ENCODE measurements at places on chromosomes 1 and 21.

- DNase-seq: no peak
These were observed 409.3 kb downstream of the PRDM2 start for GRCh38 chr1:14109276-14109635.

- peak; percentile 80 for DNase-seq
These were observed 33.1 kb upstream of the C1orf146 start for GRCh38 chr1:92184632-92185031.

DNA sequence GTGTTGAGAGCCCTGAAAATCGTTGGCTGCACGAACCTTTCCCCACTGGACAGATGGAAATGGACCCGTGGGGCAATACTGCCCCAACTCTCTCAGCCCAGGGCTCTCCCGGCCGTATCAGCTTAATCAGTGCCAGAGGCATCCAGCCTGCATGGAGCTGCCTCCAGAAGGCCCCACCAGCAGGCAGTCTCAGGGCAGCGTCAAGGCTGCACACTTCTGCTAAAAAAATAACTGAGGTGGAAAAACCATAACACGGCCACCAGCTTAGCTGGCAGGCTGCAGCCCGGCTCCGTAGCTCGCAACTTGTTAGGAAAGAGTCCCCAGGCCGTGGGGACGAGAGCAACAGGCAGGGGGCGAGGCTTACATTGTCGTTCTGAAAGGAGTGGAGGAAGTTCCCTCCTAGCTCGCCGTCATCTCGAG, 27.9 kb downstream of the MRPL37 start:
- no peak for DNase-seq

DNA sequence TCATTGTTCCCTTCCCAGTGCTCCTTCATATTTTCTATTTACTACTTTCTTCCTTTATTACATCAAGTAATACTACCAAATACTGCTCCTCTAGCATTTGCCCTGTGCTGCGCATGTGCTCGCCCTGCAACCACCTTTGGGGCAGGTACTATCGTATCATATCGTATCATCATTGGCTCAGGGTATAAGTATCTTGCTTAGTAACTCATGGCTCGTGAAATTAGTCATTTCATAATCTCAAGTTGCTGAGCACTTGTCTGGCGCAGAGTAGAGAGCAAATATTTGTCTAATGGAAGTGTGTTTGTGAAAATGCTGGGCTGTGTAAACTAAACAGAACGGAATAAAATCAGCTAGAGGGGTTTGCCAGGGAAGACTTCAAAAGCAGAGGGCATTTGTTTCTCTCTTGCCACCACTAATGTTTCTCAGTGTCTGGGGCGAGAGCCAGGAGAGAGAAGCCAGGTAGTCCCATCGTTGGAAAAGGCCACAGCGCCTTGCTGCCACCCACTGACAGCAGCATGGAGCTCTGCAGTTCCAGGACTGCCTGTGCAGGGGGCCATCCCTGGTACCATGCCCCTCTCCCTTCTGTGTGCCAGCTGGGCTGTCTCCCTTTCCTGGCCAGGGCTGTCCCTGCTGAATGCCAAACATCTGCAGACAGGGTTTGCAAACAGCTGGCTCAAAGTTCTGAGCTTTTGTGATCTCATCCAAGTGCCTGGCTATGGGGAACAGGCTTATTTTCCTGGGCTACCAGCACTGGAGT, 20.0 kb upstream of the CPT2 start:
- DNase-seq: no peak

DNA sequence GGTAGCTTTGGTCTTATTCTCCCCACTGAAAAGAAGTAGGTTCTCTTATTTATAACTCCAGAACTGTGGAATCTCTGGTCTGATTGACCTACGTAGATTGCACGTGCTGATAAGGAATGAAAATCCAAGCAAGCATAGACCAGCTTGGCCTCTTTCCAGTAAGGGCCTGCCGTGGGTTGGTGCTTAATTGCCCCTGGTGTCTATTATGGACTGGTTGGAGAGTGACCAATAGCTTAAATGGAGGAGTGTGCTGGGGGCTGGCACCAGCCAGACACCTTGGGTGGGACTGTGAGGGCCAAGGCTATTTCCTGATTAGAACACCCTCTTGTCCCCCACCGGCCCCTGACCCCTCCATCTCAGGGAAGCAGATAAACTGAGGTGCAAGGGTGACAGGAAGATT, 74.0 kb downstream of the TENT5C start:
- no peak for DNase-seq

GRCh38 chr21:41318218-41318617, 1.6 kb downstream of the FAM3B start:
- DNase-seq: no peak

GRCh38 chr1:9908871-9909233, 1.2 kb downstream of the CTNNBIP1 start:
- no peak for DNase-seq

GRCh38 chr1:55399346-55399745, 184.2 kb upstream of the USP24 start:
- DNase-seq: peak; percentile 20

- no peak for DNase-seq
These were observed 32.9 kb downstream of the STYXL2 start for GRCh38 chr1:167126811-167127210.

GRCh38 chr1:155241069-155241679, 14.1 kb downstream of the ENTREP3 start:
- peak; percentile 85 for DNase-seq

DNA sequence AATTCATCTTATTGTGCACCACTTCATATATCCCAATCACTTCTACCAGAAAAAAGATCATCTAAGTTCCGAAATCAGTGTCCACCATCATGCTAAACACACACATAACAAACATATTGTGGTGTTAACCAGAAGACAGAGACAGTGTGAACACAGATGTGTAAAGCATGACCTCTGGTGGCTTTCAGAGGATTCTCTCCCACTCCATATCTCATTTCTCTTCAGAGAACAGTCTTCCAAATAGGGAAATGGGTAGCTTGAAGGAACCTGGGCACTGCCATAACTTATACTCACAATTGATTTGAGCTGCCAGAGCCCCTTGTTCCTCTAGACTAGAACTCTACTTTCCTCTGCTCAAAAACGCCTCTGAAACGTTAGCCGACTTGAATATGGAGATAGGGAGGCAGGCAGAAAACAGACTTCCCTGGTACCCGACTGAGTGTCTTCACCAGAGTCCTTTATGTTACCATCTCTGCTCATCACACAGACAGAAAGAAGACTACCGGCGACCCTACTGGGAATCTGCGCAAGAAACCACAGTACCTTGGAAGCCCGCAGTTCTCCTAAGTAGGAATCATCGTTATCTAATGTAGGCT, 1.8 kb upstream of the ELAPOR1 start:
- peak; percentile 39 for DNase-seq

DNA sequence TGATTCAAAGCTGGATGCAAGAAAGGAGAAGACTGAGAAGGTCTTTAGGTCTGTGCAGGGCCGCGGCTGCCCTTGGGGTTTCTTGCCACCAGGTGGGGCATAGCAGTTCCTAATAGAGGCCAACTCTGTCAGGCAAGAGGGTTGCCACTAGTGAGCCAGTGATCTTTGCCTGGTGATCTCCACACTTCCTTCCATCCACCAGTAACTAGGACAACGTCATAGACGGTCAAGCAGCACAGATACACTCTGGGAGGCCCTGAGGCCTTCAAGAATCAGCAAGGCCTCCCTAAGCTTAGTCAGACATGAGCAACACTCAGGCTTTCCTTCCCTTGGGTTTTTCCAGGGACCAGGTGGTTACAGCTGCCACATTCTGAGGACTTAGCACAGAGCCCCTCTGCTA, 32.9 kb upstream of the ATP2B4 start:
- DNase-seq: no peak

- DNase-seq: peak; percentile 44
These were observed 77.6 kb downstream of the MATN1 start for GRCh38 chr1:30645807-30646206.

DNA sequence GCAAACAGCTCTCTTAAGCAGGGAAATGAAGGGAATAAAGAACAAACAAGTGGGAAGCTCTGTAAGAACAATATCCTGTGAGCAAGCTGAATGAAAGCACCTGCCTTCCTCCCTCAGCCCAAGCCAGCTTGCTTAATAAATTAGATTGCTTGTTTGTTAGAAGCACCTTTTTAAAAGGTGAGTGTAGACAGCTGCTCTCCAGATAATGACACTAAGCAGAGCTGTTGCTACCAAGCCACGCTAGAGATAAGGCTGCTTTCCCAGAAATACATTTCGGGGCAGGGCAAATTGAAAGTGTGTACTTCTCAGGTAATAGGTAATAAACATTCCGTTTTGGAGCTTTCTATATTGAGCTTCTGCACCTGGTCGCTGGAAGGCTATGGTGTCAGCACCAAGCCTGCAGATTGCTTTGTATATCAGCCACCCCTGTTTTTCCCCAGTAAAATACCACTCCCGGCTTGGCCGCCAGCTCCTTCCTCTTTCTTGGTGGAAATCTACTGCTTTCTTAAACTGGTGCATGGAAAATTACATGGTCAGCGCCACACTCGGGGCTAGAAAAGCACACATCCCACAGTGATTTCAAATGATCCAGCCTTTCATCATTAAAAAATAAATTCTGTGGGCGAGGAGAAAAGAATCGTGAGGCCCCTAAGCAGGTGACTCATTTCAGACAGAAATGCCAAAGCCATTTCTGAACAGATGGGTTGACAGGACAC, 151.3 kb downstream of the ETS2 start:
- peak; percentile 44 for DNase-seq

- DNase-seq: no peak
These were observed 90.0 kb downstream of the GPR88 start for GRCh38 chr1:100627936-100628335.

DNA sequence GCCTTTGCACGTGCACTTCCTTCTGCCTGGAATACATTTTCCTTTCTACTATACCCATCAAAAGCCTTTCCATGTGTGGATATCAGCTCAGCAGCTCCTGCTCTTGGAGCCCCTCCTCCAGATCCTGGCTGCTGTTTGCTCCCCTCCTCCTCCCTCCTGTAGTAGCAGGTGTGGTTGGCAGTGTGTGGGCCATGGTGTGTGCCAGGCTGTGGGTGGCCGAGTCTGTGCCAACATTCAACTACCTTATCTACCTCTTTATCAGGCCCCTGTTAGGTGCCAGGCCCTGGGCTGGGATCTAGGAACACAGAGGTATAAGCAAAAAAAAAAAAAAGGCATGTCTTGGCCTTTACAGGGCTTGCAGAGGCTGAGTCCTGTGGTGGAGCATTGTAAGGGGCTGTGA, 180.6 kb upstream of the JUN start:
- DNase-seq: no peak

DNA sequence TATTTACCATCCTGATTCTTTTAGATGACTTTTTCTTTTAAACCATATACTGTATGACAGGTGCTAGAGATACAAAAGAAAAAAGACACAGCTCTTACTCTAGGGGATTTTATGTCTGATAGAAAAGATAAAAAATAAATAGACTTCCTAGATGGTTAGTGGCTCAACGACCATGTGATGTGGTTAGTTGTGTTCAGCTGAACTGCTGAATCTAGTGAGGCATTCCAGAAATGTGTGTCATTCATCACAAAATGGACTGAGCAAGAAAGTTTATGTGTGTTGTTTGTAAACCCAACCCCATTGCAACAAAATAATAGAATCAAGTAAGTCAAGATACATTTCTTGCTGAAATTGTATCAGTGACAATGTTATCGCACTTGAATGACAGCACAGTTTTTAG, 205.8 kb upstream of the LYPLAL1 start:
- DNase-seq: peak; percentile 10

- DNase-seq: no peak
These were observed 3.9 kb upstream of the CLSTN1 start for GRCh38 chr1:9827558-9828185.

DNA sequence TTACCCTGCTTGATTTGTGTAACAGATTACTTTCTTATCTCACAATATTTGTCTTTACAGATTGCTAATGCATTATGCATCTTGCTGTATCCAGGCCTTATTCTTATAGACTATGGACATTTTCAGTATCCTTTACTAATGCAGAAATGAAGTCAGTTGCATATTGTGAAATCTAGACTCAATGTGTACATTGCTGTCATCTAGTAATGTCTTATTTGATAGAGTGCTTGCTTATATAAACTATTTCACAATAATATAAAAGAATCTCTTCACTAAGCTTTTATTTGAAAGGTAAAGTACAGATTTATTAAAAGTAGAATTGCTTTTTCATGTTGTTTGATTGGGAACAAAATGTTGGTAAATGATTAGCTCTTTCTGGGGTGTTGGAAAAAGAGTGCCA, 39.6 kb downstream of the ALG6 start:
- no peak for DNase-seq

DNA sequence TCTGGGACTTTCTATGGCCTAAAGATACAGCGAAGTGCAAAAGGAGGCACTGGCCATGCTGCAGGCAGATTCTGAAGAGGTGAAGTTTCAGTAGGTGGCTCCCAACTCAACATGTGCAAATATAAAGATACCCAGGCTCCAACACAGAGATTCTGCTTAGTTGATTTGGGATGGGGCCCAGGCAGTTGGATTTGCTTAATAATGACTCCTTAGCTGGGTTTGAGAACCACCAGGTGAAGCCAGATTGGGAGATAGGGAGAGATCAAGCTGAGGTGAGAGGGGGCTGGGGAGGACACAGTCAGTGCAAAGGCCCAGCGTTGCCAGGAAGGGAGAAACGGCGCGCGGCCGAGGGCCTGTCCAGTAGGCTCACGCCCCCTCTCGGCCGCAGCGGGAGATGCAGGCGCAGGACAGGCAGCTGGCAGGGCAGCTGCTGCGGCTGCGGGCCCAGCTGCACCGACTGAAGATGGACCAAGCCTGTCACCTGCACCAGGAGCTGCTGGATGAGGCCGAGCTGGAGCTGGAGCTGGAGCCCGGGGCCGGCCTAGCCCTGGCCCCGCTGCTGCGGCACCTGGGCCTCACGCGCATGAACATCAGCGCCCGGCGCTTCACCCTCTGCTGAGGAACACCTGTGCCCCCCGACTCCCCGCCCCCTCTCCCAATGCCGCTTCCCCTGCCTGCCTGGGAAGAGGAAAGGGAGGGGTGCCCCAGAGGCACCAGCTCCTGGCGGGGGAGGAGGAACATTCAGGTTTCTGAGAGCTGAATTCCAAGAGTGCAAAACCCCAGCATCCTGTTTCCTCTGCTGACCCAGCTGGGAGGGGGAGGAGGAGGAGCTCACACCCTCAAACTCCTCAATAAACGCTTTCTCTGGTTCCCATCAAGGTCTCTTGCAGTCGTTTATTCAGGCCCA, 1.2 kb downstream of the FAM167B start:
- peak; percentile 56 for DNase-seq

DNA sequence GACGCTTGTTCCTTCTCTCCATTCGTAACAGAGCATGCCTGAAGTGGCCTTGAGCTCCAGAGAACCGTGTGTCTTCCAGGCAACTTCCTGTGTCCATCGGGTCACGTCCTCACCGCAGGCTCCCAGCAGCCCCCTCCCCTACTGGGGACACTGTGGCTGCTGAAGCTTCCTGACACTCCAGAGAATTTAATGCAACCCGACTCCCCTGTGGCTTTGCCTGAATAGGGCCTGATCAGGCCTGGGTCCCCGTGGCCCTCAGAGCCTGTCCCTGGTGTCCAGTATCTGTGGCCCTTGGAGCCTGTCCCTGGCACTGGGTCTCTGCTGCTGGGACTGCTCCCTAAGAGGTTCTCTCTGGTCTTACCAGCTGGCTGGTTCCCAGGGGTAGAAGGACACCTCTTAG, 219.7 kb upstream of the VAMP3 start:
- no peak for DNase-seq
